Activated CD8-positive, alpha-beta memory T cell treated with anti-CD3 and anti-CD28 coated beads for 48 hours (primary cell): ENCODE measurements at places on chromosomes 4 and X.

- no peak for DNase-seq
These were observed 252.9 kb downstream of the CRLF2 start for GRCh38 chrX:959595-959994.

- no peak for DNase-seq
These were observed 30.6 kb downstream of the HOPX start for GRCh38 chr4:56650262-56651055.

GRCh38 chrX:151151665-151152267 is 24.6 kb upstream of the GPR50 start:
- no peak for DNase-seq

DNA sequence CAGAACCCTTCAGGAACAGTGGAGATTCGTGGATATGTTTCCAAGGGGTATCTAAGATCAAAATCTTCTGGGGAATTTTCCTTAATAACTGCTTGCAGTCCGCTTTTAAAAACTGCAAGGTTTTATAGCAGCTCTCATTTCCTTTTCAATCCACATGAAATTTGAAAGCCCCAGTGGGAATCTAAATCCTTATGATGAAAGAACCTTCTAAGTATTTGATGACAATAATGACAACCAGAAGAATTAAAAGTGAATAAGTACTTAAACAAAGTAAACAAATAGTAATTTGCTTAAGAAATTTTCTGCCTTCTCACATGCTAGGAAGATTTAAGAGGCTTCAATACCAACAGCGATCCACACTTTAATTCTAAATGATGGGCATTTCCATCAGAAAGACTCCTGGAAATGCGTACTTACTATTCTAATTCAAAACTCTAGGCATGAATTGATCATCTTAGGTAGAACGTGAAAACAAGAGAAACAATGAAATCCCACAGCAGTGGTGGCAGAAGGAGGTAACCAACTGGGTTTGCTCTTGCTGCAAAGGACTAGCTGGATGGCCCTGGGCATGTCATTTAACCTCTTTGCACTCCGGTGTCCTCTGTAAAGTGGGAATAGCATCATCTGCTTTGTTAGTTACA is 37.6 kb upstream of the S100G start:
- DNase-seq, result no peak

GRCh38 chr4:123790681-123791080 is 394.1 kb downstream of the SPRY1 start:
- DNase-seq, result no peak

- DNase-seq, result no peak
These were observed 649.6 kb upstream of the NDST4 start for GRCh38 chr4:115763051-115763450.

GRCh38 chr4:177308125-177308524 is 1.5 kb upstream of the NEIL3 start:
- DNase-seq, result no peak

GRCh38 chrX:121254336-121254735 is 206.9 kb downstream of the GLUD2 start:
- DNase-seq, result no peak

DNA sequence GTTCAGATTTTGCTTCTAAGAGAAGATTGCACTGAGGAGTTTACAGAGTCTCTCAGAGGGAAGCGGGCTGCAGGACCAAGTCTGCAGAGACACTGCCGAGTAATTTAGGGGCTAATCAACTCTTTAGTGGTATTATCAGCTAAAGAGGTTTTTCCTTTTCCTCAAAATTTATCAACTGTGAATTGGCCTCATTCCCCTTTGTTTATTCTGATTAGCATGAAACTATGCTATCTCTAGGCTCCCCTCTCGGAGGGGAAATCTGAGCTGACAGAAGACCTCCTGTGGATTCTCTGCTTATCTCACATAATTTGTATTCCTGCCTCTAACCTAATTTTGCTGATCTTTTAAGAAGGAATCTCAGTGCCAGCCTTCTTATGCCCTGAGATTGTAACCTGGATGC is 201.0 kb downstream of the DCTD start:
- no peak for DNase-seq

- DNase-seq, result no peak
These were observed 105.1 kb upstream of the LIMCH1 start for GRCh38 chr4:41432881-41433280.

- DNase-seq, result no peak
These were observed 74.7 kb upstream of the GPM6B start for GRCh38 chrX:13891377-13892140.

- DNase-seq, result no peak
These were observed 33.1 kb downstream of the TET2 start for GRCh38 chr4:105179539-105180401.

DNA sequence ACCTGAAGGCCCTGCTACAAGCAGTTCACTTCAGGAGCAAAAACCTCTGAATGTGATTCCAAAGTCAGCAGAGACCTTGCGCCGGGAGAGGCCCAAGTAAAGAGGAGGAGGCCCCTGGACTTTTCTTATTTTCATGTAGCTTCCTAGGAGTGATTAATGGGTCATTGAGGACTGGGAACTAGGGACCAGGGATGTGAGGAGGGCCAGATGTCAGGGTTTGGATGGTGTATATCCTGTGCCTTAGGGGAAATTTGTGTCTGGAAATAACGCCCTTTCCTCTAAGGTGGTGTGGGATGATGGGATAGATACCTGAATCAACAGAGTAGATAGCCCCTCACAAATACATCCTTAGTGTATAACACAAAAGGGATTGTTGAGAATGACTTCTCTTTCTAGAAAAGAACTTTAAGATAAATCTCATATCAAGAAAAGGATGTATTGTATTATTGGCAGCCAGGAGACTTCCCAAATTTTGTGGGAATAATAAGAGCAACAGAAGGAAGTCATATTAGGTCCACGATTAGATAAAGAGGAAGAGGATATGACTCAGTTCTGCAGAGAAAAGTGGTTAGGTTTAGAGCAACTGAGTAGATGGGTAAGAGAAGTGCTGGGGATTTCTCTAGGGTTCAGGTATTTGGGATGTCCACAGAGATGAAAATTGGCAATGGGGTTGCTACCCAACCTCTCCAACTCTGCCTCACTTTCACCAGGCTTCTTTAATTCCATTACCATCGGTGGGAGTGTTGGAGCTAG is 1.1 kb downstream of the ITGB1BP2 start:
- DNase-seq, result no peak

- DNase-seq, result no peak
These were observed 8.8 kb downstream of the NHSL2 start for GRCh38 chrX:71919431-71919830.

DNA sequence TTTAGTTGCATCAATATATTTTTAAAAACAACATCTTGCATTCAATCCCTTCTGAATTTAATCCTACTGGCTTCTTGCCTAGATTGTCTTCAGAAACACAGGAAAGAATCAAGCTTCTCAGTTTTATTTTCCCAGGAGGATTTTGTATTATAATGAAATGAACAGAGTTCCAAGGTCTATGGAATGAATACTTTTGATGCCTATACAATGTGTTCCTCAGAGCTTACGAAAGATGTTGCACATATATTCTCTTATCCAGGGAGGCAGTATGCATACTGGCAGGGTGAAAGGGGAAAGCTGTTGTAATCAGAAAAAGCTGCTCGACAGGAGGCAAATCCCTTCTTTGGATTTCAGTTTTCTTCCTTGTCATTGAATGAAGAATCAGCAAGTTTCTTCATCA is 8.8 kb downstream of the TMPRSS11D start:
- DNase-seq, result no peak

GRCh38 chr4:145503486-145504072 is 21.9 kb downstream of the SMAD1 start:
- DNase-seq, result no peak

GRCh38 chr4:6687947-6688878 is 5.5 kb upstream of the S100P start:
- no peak for DNase-seq

GRCh38 chr4:152408514-152409327 is 127.2 kb downstream of the FBXW7 start:
- no peak for DNase-seq

- DNase-seq, result no peak
These were observed 5.4 kb downstream of the PGK1 start for GRCh38 chrX:78109458-78109857.

DNA sequence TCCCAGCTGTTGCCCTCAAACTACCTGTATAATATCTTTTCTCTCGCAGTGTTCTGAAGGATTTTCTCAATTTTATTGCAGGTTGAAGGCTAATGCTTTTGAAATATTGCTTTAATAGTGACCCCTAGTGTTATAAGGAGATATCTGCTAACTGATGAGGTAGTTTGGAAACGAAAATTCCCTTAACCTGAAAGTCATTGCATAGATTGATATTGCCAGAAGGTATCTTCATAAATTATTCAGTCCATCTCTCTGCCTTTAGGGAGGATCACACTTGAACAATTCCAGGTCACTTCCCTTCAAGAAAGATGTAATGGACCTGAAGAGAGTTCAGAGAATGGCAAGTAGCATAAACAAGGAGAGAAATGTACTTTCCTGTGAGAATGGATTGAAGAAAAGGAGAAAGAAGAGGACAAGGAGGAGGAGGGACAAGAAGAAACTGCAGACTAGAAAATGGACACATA is 44.1 kb downstream of the TIGD4 start:
- no peak for DNase-seq
